ENCODE measurements at places on chromosomes 4 and X.

DNA sequence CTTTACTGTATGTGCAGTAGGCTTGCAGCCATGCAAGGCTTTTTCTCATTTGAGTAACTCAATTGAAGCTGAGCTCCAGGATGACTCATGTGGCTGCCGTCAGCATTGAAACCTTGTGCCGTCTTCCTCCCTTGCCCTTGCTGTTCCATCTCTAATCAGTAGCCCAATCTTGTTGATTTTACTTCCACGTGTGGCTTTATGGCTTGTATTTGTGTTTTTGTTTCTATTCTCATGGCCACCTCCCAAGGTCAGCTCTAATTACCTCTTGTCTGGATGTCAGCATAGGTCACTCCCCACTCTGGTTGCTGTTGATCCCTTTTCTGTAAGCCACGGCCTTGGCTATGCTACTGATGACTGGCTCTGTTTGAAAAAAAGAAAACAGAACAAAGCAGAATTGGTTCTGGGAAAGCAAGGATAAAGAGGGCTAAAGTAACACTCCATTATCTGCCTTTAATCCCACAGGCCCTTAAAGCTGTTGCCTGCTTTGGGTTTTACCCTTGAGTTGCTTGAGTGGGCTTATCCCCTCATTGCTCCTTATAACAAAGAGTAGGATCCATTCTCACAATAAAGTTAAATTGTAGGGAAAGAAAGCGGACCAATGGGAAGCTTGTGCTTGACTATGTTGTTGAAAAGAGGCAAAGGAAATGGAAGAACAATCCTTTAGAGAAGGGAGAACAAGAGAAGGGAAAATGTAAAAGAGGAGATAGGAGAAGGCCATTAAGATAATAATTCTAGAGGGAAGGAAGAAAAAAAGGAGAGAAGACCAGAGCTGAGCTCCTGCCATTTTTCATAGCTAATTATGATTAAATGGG is 173.9 kb upstream of the PGRMC2 start:
- DNase-seq: no peak

DNA sequence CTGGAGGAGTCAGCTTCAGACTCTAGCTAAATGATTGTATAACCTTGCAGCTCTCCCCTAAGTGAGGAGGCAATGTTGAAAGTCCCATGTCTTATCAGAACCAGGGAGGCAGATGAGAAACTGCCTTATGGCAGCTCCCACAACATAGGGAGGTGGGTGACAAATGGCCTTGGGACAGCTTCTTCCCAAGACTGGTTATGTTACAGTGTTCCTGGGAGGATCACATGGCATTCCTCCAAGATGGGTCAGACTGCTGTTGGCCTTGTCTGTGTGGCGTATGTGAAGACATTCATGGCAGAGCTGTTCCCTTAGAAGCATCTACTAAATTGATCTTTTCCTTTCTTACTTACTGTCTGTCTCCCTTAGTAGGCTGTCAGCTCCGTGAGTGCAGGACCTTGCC is 42.0 kb downstream of the HPRT1 start:
- DNase-seq: no peak

DNA sequence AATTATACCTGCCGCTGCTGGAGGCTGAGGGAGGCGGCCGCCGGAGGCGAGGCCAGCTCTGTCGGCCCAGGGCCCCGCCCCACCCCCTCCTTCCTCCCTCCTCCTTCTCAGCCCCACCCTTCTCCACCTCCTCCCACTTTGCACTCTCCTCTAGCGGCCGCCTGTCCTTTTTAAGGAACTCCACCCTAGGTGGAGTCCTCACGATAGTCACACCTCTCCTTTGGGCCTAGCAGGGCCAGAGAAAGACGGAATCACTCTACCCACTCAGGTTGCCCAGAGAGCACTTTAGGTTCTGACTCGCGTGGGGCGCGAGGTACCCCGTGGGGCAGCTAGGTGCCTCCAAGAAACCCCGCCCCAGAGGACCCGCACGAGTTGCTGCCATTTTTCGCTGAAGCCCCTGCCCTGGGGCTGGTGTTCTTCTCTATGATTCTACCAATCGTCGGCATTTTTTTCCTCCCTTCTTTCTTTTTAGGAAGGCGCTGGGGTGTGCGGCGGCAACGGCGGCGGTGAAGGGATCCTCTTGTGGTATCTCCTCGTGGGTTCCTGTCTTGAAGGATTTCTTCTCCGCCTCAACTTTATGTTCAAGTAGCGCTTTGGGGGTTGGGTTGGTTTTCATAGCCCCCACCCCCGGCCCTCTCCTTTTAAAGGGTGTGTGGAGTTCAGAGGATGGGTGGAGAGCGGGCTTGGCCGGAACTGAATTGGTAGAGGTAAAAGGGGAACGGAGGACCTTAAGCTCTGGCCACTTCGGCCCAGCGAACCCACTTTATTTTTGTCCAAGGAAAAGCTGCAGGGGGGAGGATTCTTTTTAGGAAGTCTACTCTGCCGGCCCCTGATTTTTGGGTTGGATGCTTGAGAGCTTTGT is at the start of gene KLF8:
Gene KLF8, plus strand, starts transcription at position 136 of the 862 bp plus-strand sequence. CDS start 979 bp downstream, outside the sequence.
- DNase-seq: peak; percentile 29

DNA sequence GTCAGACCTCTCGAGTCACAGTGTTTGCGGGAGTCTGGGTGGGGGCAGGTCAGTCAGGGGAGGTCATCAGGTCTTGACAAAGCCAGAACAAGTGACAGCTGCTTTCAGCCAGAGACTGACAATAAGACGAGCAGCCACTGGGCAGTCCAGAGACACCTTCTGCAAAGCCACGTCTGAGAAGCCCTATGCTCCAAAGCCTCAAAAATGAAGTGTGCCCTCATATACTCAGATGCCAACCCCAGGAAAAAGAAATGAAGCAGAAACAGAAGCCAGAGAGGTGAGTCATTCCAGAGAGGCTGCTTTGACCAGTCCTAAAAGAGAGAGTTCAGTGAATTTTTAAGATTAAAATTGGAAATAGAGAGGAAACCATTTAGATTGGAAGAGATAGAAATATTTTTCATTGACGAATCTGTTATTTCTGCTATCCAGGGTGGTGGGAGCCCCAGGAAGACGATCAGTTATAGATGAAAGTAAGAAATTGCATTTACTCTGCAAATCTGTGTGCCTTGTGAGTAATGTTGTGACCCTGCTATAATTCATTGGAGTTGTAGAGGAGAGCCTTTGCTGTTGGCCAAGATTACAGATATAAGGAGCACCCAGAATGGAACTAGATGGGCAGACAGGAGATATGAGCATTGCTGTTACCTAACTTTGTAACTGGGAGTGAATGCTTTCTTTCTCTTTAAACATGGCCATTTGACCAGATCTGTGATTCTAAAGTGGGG is 77.9 kb downstream of the LRRC66 start:
- no peak for DNase-seq

DNA sequence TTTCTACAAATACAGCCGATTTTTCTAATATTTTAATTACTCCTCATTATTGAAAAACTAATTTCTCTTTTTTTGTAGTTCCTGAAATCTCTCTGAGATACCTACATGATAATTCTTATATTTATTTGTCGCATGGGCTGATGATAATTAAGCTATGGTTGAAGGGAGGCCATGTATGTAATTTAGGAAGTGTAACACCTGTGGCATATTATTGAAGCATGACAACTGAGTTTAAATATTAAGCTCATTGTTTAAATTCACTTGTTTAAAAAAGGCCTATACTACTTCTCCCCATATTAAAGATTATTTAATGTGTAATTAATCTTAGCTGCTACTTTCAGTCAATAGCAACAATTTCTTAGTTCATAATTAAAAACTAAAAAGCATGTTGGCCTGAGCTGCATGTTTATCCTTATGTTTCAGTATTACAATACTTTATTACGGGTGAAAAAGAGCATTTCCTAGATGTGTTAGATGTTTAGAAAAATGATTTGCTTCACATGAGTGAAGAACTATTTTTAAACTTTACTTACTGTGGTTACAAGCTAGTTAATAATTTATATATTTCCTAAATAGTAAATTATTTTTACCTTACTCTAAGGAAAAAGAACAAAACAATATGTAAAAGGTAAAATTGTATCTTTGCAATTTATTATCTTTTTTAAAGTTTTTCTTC is 122.4 kb downstream of the RAP1GDS1 start:
- DNase-seq: no peak

- DNase-seq: no peak
Measured at GRCh38 chr4:106312377-106312776, 3.6 kb downstream of the TBCK start.

DNA sequence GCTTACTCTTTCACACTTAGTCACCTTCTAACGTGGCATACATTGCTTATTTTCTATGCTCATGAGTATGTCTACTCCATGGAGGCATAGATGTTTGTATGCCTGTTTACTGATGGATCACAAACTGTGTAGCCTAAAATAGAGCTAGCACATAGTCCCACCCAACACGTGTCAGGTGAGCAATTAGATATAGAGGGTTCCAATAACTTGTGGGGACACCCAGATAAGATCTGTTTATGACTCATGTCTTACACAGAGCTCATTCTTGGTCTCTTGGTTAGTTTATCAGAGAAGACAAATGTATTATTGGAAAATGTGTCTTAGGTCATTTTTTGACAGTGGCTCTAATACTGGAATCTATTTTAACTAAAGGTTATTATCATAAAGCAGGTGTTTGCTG is 6.8 kb downstream of the ZFP42 start:
- DNase-seq: no peak

DNA sequence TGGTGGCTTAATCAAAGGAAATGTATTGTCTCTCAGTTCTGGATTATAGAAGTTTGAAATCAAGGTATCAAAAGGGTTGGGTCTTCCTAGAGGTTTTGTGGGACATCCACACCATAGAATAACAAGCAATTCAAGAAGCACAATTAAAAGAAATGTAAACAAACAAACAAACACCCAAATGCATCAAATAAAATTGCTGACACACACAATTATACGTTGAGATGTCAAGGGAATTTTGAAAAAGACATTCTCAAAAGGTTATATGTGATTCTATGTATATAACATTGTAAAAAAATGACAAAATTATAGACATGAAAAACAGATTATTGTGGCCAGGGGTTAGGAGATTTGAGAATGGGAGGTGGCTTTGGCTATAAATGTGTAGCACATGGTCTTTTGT is 250.7 kb upstream of the AGA start:
- DNase-seq: no peak

GRCh38 chr4:168480931-168481611 is 779 bp upstream of the DDX60L start:
- DNase-seq: no peak

DNA sequence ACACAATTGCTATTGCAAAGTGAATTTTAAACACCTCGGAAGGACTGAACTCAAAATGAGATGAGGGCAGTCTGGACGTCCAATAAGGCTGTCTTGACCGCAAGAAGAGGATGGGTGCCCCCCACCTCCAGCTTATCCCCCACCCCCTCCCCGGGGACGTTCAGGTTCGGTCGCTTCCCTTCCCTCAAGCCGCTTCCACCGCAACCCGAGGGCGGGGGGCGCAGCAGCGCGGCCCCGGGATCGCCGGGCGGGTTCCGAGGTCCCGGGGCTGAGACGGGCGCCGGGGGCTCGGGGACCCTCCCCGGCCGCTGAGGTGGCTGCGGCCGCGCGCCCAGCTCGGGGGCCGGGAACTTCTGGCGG is 480 bp downstream of the USP46 start:
- peak; percentile 52 for DNase-seq

GRCh38 chrX:50081282-50081889 is 119.4 kb downstream of the AKAP4 start:
- peak; percentile 36 for DNase-seq

DNA sequence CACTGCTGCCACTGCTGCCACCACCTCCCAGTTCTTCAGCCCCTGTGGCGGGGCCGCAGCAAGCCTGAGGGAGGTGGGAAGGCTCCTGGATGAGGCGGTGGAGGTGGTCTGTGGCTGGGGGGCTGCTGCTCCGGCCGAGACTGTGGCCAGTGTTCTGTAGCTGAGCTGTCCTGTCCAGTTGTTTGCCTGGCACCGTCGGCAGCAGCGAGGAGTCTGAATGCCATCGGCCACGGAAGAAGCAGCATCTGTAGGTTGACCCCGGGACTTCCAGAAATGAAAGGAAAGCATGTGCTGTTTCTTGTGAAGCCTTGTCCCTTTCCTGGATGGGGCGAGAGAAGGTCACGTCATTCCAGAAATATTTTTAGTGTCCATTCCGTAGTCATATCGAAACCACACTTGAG is 3.3 kb downstream of the C4orf54 start:
- no peak for DNase-seq

DNA sequence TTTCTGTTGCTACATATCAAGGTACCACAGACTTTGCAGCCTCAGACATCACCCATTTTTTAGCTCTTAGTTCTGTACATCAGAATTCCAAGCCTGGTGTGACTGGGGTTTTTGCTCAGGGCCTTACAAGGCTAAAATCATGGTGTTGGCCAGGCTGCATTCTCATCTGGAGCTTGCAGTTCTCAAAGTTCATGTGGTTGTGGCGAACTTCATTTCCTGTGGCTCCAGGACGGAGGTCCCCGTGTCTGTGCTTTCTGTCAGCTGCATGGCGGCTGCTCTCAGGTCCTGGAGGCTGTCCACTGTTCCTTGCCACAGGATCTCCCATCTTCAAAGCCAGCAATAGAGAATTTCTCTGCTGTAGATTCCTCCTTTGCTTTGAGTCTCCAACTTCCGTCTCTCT is 157.4 kb downstream of the STIM2 start:
- no peak for DNase-seq

DNA sequence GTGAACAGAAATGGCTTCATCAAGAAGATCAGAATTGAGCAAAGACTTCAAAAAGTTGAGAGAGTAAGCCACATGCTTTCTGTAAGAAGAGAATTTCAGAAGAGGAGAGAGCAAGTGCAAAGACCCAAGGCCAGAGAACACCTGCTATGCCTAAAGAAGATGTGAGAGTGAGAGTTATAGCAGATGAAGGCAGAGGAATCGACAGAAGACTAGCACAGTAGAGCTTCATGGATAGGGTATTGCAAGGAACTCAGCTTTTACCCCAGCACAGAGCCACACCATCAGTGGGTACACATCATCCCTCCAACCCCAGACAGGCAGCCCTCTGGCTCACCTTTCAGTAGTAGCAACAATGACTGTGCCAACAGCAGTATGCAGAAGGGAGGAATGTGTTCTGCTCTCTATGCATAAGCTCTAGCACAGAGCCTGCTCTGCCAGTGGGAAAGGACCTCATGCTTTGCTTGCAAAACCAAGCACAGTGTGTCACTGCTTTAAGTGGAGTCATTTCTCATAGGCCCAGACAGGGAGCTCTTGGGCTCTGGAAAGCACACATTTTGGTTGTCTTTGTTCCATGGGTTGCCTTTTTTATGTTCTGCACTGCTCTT is 318.6 kb downstream of the NAF1 start:
- DNase-seq: no peak

DNA sequence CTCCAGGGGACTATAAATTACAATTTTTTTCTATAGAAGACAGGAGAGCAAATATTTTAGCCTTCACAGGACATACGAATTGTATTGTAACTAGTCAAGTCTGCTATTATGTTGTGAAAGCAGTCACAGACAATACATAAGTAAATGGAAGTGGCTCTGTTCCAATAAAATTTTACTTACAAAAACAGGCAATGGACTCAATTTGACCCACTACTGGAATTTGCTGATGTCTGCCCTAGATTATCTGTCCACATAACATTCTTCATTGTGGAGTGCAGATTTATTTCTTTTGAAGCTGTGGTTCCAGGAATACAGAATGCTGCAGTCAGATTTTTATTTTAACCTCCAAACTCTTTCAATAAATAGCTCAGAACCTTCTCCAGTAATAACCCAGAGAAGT is 330.3 kb downstream of the PPP4R3C start:
- DNase-seq: no peak

- no peak for DNase-seq
Measured at GRCh38 chrX:13464599-13465275, 104.7 kb upstream of the EGFL6 start.

GRCh38 chr4:106582103-106582502 is 213.5 kb upstream of the GIMD1 start:
- no peak for DNase-seq

- no peak for DNase-seq
Measured at GRCh38 chr4:46839128-46839527, 69.9 kb downstream of the COX7B2 start.

GRCh38 chrX:100368167-100368566 is 41.9 kb downstream of the PCDH19 start:
- DNase-seq: no peak
